ENCODE measurements at places on chromosomes 12 and 14.

DNA sequence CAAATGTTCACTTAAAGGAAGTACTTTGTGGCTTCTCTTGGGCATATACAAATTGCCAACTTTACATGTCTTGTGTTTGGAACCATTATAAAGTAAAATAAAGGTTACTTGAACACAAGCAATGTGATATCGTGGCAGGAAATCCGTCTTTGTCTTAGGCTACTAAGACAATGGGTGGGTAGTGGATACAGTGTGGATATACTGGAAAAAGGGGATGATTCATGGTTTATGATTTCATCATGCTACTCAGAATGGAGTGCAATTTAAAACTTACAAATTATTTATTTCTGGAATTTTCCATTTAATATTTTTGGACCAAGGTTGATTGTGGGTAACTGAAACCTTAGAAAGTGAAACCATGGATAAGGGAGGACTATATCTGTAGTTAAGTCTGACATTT is 48.4 kb downstream of the MYRFL start:
- DNase-seq: no peak

DNA sequence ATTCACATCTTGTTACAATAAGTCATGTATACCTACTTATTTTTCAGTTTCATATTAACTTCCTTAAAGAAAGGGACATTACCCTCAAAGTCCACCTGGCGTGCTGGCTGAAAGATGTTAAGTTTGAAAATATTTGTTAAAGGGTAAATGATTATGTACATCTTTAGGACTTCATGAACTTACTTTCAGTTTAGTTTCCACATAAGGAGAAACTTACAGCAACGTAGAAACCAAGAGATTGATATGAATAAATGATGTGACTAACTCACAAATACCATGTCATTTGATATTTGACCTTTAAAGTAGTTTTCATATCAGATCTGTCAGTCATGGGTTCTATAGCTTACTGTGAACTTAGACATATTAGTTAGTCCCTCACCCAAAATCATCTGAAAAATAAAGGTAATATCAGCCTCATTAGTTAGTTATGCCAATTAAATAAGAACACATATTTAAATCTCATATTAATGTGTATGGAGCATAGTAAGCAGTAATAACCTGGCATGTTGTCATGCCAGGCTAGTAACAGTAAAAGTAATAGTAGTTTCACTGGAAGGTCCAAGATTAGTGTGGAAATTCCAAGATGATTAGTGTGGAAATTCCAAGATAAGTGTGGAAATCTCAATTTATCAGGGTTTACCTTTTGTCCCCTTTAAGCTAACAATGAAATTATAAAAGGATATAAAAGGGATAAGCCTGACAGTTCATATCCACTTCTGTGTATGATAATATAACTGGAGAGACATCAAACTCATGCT is 1.9 kb upstream of the CLEC2D start:
- no peak for DNase-seq

GRCh38 chr14:26217778-26218177 is 380.1 kb downstream of the NOVA1 start:
- DNase-seq: no peak

- DNase-seq: no peak
Measured at GRCh38 chr12:53791735-53792326, 40.1 kb upstream of the CISTR start.

DNA sequence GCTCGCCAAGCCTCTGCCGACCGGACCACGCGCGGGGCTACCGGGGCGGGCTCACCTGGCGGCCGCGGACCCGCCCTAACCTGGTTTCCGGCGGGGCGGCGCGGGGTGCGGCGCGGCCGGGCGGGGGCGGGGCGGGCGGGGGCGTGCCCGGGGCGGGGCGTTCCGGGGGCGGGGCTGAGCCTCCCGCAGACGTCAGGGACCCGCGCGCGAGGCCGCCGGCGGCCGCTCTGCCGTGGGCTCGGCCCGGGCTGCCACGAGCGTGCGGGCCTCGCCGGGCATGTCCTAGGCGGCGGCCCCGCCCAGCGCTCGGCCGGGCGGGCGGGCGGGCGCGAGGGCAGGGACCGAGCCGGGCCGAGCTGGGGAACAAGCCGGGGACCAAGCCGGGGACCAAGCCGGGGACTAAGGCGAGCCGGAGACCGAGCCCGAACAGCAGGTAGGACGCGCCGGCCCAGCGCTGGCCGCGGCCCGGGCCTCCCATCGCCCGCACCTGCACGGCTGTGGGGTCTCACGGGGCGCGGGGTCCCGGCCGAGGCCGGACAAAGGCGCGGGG is at the start of gene CEP170B:
Gene CEP170B (plus strand): TSS at position 188 of the 550 bp plus-strand sequence. CDS start 3,183 bp downstream, outside the sequence.
- peak; percentile 40 for DNase-seq

DNA sequence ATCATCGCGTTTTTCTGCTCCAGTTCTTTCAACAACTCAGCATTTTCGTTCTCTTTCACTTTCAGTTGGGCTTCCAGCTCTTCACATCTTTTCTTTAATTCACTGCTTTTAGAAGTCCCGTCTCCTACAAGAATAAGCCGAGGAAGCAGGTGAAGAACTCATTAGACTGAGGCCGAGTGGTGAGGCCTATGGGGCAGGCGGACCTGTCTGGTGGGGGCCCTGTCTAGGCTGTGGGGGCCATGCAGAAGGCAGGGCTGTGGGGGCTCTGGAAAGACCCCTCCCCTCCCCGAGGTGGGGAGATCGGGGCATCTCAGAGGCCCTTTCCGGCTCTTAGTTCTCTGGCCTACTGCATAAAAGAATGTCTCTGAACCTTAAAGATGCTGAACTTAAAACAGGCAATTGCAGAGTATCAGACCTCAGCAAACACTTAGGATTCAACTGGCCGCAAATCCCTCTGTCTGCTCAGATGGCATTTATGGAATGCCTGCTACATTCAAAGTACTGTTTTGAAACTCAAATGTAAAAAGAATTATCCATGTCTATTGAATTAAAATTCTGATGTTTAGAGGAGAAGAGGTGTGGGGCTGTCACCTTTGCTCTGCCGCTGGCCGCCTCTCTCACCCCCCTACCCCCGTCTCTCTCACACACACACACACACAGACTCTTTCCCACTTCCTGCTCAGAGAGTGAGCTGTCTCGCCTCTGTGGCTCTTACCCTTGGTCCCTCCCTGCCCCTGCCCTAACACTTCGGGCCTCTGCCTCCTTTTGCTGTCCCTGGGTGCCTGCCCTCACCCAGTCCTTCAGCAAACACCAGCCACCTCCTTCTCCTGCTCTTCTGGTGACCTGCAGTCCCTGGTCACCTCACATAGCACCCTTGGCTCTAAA is 34.7 kb downstream of the CCDC92 start:
- no peak for DNase-seq

DNA sequence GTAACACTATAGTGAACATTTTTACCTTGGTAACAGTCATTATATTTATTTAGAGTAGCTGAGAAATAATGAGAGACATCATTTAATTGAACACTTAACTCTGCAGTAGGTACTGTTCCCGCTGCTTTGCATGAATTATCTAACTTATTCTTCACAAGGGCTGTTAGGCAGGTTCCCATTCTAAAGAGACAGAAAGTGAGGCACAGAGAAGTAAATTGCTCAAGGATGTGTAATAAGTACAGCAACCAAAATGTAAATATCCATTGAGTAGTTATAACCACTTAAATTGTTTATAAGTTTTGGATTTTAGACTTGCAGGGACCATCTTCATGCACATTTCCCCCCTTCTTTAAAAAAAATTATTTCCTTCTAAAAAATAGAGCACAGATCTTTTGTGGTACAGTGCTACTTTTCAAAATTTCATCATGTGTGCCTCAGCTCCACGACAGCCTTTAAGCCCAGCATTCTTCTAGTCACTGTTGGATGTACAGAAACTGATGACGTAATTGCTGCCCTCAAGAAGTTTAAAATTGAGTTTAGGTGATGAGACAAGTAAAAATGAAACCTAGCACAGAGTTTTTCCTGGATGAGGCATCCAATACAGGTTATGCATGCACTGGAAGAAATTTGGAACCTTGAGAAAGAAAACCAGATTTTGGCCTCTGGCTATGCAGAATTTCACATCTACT is 6.0 kb upstream of the MANSC4 start:
- DNase-seq: no peak

- no peak for DNase-seq
Measured at GRCh38 chr12:113512568-113512967, 40.9 kb upstream of the LHX5 start.

DNA sequence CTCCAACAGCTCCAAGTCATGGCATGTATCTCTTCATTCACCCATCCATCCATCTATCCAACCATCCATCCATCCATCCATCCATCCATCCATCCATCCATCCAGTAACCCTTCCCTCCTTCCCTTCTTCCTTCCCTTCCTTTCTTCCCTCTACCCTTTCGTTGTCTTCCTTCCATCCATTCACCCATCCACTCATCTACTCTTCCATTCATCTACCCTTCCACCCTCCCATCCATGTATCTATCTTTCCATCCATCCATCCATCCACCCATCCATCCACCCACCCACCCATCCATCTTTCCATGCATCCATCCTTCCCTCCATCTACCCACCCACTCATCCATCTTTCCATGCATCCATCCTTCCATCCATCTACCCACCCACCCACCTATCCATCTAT is 53.2 kb upstream of the FBXO21 start:
- DNase-seq: no peak

DNA sequence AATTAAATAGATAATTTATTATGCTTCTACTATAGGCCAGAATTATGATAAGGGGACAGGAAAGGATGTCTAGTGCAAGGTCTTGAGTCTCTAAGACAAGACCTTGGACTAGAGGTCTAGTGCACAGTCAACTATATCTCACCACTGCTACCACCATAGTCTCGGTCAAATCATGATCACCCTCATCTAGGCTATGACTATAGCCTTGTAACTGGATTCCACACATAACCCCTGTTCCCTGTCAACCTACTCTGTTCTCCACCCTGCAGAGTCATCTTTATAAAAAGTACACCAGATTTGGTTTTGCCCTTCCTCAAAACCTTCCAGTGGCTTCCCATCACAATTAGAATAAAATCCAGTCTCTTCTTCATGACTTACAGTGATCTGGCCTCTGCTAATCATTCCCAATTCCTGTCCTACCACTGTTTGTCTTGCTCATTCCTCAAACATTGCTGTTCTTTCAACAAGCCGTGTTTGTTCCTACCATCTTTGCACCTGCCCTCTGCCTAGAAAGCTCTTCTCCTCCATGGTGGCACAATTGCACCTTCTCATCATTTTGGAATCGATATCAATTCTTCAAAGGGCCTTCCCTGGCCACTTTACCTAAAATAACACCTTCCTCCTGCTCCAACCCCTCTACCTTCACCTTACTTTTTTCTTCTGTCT is 169.4 kb downstream of the FOXN3 start:
- DNase-seq: peak; percentile 23

- DNase-seq: no peak
Measured at GRCh38 chr14:71695611-71696350, 236.4 kb upstream of the RGS6 start.

DNA sequence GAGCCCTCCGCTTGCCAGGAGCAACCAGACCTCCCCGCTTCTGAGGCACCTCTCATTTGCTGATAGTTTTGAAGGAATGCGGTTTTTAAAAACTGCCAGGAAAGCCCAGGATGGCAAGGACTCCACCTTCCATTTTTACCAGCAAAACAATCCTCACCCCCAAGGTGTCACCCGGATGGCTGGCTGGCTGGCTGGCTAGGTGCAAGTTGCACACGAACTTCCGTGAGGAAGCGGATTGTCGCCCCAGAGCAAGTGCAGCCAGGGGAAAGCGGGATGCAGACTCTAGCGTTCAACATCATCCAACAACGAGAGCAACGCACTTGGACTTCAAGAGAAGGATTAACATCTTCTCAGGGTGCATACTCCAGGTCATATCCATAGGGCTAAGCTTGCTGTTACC is 125.4 kb downstream of the RIMBP2 start:
- no peak for DNase-seq

DNA sequence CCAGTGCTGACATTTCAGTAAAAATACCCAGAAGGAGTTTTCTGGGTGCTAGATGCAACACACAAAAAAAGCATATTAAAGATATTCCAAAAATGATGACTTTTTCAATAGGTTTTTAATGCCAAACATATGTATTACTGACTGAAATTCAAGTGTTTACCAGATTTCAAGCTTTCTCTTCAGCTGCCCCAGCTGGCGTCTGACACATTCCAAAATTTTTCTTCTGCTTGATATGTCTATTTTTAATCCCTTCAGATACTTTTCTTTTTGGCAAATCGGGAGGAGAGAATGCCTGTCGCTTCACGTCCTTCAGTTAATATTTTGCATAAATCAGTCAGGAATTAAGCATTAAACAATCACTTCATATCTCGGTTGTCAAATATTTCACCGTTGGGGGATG is 7.1 kb upstream of the CCDC60 start:
- DNase-seq: no peak

DNA sequence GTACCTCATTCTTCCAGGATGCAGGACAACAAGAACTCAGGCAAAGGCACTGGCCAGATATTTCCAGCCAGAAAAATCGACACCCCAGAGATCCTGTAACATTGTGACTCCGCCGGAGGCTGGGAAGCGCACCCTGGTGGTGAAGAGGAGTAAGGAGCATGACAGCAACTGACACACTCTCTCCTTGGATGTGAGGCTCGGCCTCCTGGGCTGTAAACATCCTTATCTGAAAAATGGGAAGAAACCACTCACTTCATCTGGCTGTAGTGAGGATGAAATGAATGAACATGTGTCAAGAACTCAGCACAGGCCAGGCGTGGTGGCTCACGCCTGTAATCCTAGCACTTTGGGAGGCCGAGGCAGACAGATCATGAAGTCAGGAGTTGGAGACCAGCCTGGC is 27.5 kb downstream of the TCHP start:
- no peak for DNase-seq

DNA sequence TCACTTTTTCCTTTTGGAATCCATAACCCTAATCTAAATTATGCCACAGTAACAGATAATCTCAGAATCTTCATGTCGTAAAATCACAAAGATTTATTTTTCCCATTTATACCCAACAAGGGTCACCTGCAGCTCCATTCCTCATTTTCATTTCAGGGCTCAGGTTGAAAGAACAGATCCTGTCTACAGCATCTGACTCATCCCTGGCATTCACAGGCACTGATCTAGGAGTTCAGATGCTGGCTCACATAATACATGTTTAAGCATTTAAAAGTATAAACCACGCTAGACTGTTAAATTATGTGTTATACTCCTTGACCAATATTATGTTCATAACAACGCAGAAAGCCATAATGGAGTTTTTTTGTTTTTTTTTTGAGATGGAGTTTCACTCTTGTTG is 58.3 kb downstream of the STON2 start:
- DNase-seq: no peak

- DNase-seq: no peak
Measured at GRCh38 chr14:23865502-23865901, 88.1 kb upstream of the DHRS4 start.

Measured in NCI-H774 (cell line).